GM23248 (cell line): ENCODE measurements at places on chromosomes 12 and 14. TPM values are rescaled to one million over a fixed set of nuclear protein-coding genes. Genes with fewer than 3 reads are reported as not detected.

The CISTR gene
- total RNA-seq, result not detected in 2 replicates

DNA sequence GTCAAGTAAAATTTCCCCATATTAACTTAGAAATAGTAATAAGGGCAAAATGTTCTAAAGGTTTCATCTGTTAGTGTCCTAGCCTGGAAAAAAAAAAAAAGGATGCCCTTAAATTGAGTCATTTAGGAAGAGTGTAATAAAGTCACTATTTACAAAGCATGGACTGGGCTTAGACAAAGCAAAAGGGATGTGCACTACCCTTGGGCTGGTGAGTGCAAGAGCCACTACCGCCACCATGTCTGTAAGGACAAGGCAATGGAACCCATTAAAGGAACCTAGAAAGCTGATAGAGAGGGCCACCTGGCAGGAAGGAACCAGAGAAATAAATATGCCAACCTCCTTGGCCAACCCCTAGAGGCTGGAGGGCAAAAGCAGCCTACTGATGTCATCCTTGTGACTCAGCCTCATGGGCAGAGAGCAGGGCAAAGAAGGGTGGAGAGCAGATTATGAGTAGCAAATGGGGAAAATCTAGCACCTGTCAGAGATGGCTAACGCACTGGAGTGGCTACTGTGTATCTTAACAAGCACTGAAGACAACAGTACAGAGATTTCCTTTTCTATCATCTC is 59.5 kb upstream of the FUT8 start:
- peak; percentile 54 for DNase-seq

The SLC6A12 gene
- total RNA-seq, result not detected in 2 replicates

GRCh38 chr14:92207928-92208265 is 86.1 kb downstream of the CPSF2 start:
- DNase-seq, result no peak

The POLE gene
- total RNA-seq, result 9.5 and 16.2 TPM in 2 replicates

The PMEL gene
- total RNA-seq, result 0.13 and 2.3 TPM in 2 replicates

DNA sequence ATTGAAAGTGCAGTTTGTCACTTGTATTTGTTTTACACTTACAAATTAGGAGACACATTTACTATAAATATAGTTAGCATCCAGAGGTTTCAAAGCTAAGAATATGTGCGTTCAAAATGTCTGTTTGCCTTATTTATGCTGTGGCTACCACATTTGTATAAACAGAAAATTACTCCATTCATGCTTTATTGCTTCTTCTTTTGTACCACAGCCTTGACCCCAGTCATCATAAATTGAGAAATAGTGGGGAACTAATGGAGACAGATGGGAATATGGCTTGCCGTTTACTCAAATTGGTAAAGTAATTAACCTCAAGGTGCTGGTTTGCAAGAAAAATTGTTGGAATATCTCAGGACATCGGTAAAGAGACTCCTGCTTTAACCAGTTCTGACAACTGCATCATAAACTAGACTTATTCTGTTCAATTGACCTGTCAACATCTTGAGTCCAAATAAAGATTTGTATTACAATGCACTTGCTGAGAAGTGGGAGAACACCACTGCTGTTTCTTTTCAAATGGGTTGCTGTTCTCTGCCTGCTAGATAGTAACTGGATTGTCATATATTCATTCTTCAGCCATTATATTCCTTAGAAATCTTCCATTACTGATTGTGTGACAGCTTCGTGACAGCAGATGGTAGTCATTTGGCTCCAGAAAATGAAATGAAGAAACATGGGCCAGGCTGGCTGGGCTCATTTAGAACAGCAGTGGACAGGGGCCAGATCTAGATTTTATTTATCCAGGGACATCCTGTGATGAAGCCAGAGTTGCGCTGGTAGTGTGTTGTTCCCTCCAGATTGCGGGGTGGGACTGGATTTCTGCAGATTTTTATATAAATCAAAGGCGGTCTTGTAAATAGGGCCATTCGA is 354.4 kb downstream of the EGLN3 start:
- no peak for DNase-seq

DNA sequence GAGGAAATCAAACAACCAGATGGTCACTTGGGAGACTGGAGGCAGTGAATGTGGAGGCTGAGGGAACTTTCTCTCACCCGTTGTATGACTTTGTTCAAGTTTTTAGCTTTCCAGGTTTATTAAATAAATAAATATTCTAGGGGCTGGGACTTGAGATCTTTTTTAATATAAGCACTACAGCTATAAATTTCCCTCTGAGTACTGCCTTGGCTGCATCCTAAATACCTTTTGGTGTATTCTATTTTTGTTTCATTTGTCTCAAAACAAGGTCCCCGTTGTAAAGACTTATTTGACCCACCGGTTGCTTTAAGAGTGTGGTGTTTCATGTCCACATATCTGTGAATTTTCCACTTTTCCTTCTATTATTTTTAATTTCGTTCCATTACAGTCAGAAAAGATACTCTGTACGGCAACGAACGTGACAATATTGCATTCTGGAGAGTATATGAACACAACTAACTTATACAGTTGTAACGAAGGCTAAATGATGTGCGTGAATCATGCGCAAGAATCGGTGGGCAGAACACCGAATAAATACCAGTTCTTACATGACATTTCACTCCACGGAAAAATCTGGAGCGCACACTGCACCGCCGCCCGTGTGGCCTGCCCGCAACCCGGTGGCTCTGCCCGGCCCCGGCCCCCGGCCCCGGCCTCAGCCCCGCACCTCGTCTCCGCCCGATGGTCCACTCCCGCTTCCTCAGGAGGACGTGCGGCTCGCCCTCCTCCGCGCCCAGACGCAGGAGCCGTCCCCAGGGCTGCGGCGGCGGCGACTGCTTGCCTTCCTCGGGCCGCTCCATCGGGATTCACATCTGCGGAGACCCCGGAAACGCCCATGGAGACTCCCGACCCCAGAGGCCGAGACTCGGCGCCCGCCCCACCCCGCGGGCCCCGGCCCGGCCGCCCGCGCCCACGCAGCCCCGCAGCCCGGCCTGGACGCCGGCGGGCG is 602 bp downstream of the CHFR start:
- DNase-seq, result peak; percentile 48
